ENCODE measurements at places on chromosomes 3 and 15.

DNA sequence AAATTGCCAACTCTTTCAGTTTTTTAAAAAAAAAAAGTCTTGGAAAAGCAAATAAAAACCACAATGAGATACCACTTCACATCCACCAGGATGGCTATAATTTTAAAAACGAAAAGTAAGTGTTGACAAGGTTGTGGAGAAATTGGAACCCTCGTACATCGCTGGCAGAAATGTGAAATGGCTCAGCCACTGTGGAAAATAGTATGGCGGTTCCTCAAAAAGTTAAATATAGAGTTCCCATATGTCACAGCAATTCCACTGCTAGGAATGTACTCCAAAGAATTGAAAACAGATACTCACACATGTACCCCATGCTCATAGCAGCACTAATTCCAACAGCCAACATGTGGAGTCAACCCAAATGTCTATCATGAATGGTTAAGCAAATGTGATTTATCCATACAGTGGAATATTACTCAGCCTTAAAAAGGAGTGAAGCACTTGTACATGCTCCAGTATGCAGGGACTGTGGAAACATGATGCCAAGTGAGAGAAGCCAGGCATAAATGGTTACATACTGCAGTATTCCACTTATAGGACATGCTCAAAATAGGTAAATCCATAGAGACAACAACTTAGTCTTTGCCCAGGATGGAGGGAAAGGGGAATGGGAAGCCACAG, 73.8 kb upstream of the PCSK6 start:
- H3K27me3 ChIP-seq: no peaks in the 10 kb centered on the region
- no peak overlapping the region for H3K27ac ChIP-seq
- no peak for DNase-seq
- H3K36me3 ChIP-seq: no peaks in the 10 kb centered on the region
- H3K4me1 ChIP-seq: no peaks in the 10 kb centered on the region

DNA sequence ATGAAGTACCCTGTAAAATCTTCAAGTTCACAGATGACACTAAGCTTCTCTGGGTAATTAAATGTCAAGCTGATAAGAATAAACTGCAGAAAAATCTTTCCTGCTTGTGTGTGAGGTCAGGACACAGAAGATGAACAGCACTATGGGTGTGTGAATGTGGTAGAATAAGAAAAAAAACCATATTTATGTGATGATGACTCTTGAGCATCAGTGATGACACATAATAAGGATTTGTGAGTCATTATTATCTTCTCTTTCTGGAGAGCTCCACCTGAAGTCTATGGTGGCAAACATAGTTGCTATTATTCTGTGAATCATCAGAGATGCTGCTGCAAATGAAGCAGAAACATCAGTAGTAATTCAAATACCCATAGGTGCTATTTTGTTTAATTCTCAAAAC, 422.4 kb downstream of the DIPK2A start:
- H3K4me3 ChIP-seq: no peak overlapping the region
- H3K27ac ChIP-seq: no peak overlapping the region
- H3K27me3 ChIP-seq: no peaks in the 10 kb centered on the region
- DNase-seq: peak; percentile 8
- no peaks in the 10 kb centered on the region for H3K4me1 ChIP-seq
- H3K36me3 ChIP-seq: no peaks in the 10 kb centered on the region

DNA sequence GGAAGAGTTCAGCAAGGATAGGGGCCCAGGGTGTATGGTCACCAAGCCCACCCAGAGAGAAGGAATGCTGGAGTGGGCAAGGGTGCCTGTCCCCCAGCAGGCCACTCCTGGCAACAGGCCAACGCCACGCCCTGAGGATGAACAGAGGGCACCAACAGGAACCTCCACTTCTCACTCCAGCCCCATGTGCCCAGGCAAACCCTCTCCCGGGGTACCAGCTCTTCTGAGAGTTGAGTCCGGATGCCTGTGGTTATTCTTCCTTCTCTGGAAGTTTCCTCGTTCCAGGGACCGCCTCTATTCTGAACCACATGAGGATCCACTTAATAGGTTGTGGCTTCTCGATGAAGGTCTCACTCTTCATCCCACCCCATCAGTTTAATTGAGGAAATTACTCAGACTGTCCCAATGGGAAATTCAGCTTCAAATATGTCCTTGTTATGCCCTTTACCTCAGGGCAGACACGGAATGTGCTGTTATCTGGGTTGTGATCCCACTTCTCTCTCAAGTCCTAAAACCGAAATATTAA, 114.3 kb downstream of the LIPC start:
- DNase-seq: no peak
- H3K27me3 ChIP-seq: no peaks in the 10 kb centered on the region
- peak overlapping the region; percentile 18 for H3K27ac ChIP-seq
- no peak overlapping the region for H3K4me3 ChIP-seq
- no peaks in the 10 kb centered on the region for H3K36me3 ChIP-seq

DNA sequence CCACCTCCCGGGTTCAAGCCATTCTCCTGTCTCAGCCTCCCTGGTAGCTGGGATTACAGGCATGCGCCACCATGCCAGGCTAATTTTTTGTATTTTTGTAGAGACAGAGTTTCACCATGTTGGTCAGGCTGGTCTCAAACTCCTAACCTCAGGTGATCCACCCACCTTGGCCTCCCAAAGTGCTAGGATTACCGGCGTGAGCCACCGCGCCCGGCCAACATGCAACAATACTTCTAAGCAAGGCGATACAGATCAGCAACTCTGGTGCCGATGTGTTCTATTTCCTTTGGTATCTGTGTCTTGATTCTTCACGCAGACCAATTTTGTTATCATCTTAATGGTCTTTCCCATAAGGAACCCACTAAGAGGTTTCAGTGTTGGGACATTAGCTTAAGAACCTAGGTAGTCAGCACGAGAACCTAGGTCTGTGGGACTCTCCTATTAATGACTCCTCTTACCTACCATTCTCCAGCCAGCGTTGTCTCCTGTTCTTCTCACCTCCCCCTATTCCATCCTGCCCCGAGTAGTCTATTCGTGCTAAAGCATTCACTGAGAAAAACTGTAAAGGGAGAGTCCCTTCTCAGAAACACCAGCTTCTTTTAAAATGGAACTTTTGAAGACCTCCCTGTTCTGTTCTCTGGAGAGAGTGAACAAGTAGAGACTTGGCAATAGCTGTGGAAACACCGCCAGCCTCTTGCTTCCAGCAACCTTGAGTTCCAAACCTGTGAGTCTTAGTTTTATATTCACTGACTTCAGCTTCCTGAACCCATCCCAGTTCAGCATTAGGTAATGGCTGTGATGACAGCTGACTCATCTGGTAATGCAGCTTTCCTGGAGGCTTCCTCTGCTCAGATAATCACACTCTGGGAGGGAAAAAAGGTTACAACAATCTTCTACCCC, 61.2 kb downstream of the TSC22D2 start:
- peak overlapping the region; percentile 58 for H3K27ac ChIP-seq
- no peaks in the 10 kb centered on the region for H3K36me3 ChIP-seq
- peak; percentile 77 for DNase-seq
- no peaks in the 10 kb centered on the region for H3K27me3 ChIP-seq

- H3K27ac ChIP-seq: no peak overlapping the region
- H3K4me3 ChIP-seq: no peak overlapping the region
- no peaks in the 10 kb centered on the region for H3K36me3 ChIP-seq
- no peak for DNase-seq
Observed at GRCh38 chr15:90217671-90218394, 15.9 kb downstream of the CIB1 start.

- no peak overlapping the region for H3K27ac ChIP-seq
- H3K4me3 ChIP-seq: no peak overlapping the region
- no peaks in the 10 kb centered on the region for H3K36me3 ChIP-seq
- H3K4me1 ChIP-seq: no peaks in the 10 kb centered on the region
- no peak for DNase-seq
Observed at GRCh38 chr3:158347966-158348365, 223.0 kb upstream of the MLF1 start.

- DNase-seq: no peak
- H3K27me3 ChIP-seq: peaks cover 16% of the 10 kb centered on the region
- H3K4me3 ChIP-seq: peak overlapping the region; percentile 50
- H3K4me1 ChIP-seq: peaks cover 3% of the 10 kb centered on the region
Observed at GRCh38 chr3:184524981-184525336, 36.6 kb upstream of the EPHB3 start.

- H3K4me3 ChIP-seq: no peak overlapping the region
- H3K4me1 ChIP-seq: no peaks in the 10 kb centered on the region
- no peak for DNase-seq
- H3K27me3 ChIP-seq: no peaks in the 10 kb centered on the region
- H3K36me3 ChIP-seq: no peaks in the 10 kb centered on the region
- H3K27ac ChIP-seq: no peak overlapping the region
Observed at GRCh38 chr3:127237835-127238234, 44.9 kb downstream of the PRR23E start.

- no peaks in the 10 kb centered on the region for H3K27me3 ChIP-seq
- no peaks in the 10 kb centered on the region for H3K4me1 ChIP-seq
- no peak for DNase-seq
Observed at GRCh38 chr3:23845326-23846216, 39.8 kb downstream of the UBE2E1 start.

- no peak overlapping the region for H3K27ac ChIP-seq
- no peak overlapping the region for H3K4me3 ChIP-seq
- DNase-seq: no peak
- no peaks in the 10 kb centered on the region for H3K36me3 ChIP-seq
Observed at GRCh38 chr15:42306681-42307080, 33.4 kb upstream of the TMEM87A start.

DNA sequence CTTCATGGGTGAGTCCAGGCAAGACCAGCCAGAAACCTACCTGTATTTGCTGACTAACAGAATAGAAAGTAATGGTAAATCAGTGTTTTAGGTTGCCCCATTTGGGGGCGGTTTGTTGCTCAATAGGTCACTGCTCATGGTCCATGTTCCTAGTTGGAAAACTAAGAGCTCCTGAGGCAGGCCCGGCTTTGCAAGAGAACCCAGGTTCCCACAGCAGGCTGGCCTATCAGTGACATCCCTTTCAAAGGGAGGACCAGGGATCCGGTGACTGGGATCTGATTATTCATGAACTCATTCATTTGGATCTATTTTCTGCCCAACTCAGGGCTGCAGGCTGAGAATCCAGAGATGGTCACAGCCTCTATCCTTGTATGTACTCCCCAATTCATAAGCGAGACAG, 163.9 kb downstream of the WNT7A start:
- H3K4me1 ChIP-seq: no peaks in the 10 kb centered on the region
- no peak overlapping the region for H3K27ac ChIP-seq
- H3K4me3 ChIP-seq: no peak overlapping the region
- DNase-seq: no peak
- no peaks in the 10 kb centered on the region for H3K36me3 ChIP-seq

DNA sequence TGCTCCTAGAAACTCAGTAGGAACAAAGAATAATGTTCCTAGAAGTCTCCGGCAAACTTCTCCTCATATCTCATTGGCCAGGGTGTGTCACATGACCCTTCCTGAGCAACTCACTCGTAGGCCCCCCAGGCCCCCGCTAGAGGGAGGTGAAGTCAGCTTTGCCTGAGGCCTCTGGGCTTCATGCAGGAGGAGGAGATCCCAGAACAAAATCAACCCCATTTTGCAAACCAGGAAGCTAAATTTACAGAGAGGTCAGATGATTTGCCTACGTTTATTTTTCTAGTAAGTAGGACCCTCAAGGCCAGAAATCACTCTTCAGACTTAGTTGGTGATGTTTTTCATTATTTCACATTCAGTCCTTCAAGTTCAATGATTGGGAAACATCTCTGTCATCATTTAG, 99.1 kb downstream of the SSR3 start:
- no peaks in the 10 kb centered on the region for H3K36me3 ChIP-seq
- H3K27me3 ChIP-seq: peaks cover 6% of the 10 kb centered on the region
- no peaks in the 10 kb centered on the region for H3K4me1 ChIP-seq
- H3K27ac ChIP-seq: no peak overlapping the region
- DNase-seq: no peak

DNA sequence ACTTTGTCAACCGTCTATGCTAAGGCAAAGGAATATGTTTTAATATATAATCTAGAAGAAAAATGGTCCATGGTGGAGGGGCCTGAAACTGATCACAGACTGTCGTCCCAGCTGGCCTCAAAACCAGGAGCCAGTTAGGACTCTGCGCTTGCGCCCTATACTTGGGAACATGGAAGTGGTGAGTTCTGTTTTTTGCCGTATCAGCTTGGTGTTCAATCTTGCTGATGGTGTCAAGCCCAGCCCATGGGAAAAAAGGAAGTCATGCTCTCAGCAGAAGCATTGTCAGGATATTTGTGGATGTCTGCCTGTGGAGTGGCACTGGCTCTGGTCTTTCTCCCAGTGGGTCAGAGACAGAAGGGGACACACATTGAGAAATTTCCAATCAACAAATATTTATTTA, 342.0 kb upstream of the CTDSPL start:
- no peaks in the 10 kb centered on the region for H3K4me1 ChIP-seq
- no peak overlapping the region for H3K27ac ChIP-seq
- H3K4me3 ChIP-seq: no peak overlapping the region
- H3K36me3 ChIP-seq: no peaks in the 10 kb centered on the region
- no peak for DNase-seq

GRCh38 chr3:167691366-167691765, 37.6 kb upstream of the WDR49 start:
- no peaks in the 10 kb centered on the region for H3K4me1 ChIP-seq
- no peak for DNase-seq
- H3K36me3 ChIP-seq: no peaks in the 10 kb centered on the region
- H3K27me3 ChIP-seq: no peaks in the 10 kb centered on the region
- H3K4me3 ChIP-seq: no peak overlapping the region

GRCh38 chr3:72960812-72961518, 35.6 kb upstream of the PPP4R2 start:
- peak; percentile 85 for DNase-seq
- H3K36me3 ChIP-seq: no peaks in the 10 kb centered on the region
- no peak overlapping the region for H3K27ac ChIP-seq
- H3K4me1 ChIP-seq: no peaks in the 10 kb centered on the region
- H3K4me3 ChIP-seq: no peak overlapping the region
- no peaks in the 10 kb centered on the region for H3K27me3 ChIP-seq
